ENCODE measurements at places on chromosomes 5 and 9.

DNA sequence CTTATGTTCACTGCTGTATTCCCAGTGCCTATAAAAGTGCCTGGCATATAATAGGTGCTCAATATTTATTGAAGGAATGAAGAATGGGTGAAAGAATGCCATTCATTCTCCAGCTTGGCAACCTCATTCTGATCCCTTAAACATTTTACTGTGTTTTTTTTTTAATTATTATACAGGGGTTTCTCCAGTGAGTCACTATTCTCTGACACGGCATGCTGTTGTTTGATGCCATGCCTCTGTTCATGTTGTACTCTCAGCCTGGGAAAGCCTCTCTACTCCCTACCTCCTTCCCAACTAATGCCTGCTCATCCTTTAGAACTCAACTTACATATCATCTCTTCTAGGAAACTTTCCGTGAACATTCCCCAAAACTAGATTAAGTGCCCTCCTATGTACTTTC, 70.2 kb upstream of the PHF24 start:
- no peak for DNase-seq
- H3K36me3 ChIP-seq = no peaks in the 10 kb centered on the region

GRCh38 chr9:6739218-6739617, 18.6 kb upstream of the KDM4C start:
- DNase-seq = no peak
- no peaks in the 10 kb centered on the region for H3K36me3 ChIP-seq
- no peaks in the 10 kb centered on the region for H3K4me1 ChIP-seq
- H3K27ac ChIP-seq = no peak overlapping the region

DNA sequence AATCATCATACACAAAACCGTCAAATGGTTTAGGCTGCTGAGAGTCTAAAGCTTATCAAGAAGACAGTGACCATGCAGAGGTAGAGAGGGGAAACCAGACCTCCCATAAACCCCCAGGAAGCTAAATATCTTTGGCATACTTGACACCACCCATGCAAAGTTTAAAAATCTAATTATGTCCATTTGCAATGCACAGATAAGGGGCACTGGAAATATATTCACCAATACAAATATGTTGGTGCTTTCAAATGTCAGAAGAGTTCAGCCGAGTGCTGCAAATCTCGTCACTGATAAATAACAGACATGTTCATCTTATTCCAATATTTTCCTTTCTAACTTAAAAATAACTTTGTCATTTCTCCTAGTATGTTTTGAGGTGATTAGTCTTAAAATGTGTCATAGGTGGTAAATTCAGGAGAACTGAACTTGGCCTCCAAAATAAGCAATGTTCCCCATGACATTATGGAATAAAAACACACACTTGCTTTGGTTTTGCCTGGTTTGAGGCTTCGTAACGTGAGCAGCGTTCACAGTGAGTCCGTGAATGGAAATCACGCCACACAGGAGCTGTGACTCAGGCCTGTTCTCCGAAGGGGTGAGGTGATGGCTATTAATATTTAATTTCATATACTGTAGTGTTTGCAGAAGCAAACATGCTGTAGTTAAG, 182.2 kb downstream of the AOPEP start:
- H3K36me3 ChIP-seq = no peaks in the 10 kb centered on the region
- no peaks in the 10 kb centered on the region for H3K27me3 ChIP-seq
- peaks cover 2% of the 10 kb centered on the region for H3K4me1 ChIP-seq
- no peak for DNase-seq
- no peak overlapping the region for H3K27ac ChIP-seq

DNA sequence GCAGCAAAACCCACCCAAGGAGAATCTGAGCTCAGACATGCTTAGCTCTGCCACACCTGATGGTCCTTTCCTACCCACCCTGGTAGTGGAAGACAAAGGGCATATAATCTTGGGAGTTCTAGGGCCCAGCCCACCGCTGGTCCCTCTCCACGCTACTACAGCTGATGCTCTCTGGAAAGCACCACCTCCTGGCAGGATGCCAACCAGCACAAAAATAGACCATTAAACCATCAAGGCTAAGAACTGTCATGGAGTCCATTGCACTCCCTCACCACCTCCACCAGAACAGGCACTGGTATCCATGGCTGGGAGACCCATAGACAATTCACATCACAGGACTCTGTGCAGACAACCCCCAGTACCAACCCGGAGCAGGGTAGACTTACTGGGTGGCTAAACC, 111.0 kb upstream of the IL7R start:
- no peak overlapping the region for H3K27ac ChIP-seq
- H3K4me1 ChIP-seq = peaks cover 15% of the 10 kb centered on the region
- H3K36me3 ChIP-seq = peaks cover 3% of the 10 kb centered on the region
- DNase-seq = no peak
- no peaks in the 10 kb centered on the region for H3K27me3 ChIP-seq

GRCh38 chr5:143636931-143637528, 174.9 kb upstream of the HMHB1 start:
- H3K4me3 ChIP-seq = no peak overlapping the region
- no peaks in the 10 kb centered on the region for H3K27me3 ChIP-seq
- H3K27ac ChIP-seq = no peak overlapping the region
- no peak for DNase-seq

DNA sequence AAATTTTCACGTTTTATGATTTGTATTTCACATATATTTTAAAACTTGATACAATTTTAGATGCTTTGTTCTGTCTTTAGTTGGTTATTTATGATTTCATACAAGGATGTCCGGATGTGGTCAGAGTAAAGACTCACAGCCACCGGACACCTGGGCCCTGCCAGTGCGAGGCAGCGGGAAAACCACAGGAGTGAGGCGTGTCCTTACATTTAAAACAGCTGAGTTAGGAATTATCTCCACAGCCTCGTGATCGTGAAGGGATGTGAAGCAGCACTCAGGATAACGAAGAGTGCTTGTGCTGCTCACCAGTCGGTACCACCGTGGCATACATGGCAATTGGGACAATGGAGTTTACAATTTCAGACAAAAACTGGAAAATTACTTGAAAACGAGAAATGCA, 14.0 kb downstream of the SNX18 start:
- H3K4me3 ChIP-seq = no peak overlapping the region
- H3K27ac ChIP-seq = peak overlapping the region; percentile 54
- H3K27me3 ChIP-seq = no peaks in the 10 kb centered on the region
- peaks cover 18% of the 10 kb centered on the region for H3K4me1 ChIP-seq
- H3K36me3 ChIP-seq = peaks cover 3% of the 10 kb centered on the region

GRCh38 chr5:168320805-168321204, 29.4 kb downstream of the WWC1 start:
- no peak for DNase-seq
- H3K36me3 ChIP-seq = peaks cover 2% of the 10 kb centered on the region
- peaks cover 2% of the 10 kb centered on the region for H3K4me1 ChIP-seq
- no peak overlapping the region for H3K4me3 ChIP-seq
- H3K27me3 ChIP-seq = peaks cover 6% of the 10 kb centered on the region
- H3K27ac ChIP-seq = no peak overlapping the region

DNA sequence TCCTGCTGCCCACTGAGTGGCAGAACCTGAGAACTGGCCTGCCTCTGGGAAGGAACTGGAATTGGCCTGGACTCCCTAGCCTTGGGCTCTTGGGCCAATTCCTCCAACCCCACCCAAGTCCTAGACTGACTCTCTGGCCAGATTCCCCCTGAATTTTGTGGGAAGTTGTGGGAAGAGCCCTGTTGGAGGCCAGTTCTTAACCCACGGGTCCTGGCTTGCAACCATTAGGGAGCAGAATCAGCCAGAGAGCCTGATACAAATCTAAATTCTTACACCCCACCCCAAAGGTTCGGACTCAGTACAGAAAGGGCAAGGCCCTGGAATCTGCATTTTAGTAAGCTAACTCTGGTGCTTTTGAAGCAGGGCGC, 125.3 kb upstream of the SLC25A48 start:
- H3K4me1 ChIP-seq = no peaks in the 10 kb centered on the region
- no peak overlapping the region for H3K4me3 ChIP-seq
- peaks cover 31% of the 10 kb centered on the region for H3K27me3 ChIP-seq
- H3K27ac ChIP-seq = no peak overlapping the region

GRCh38 chr5:126998201-126998631, 32.1 kb downstream of the MARCHF3 start:
- no peak overlapping the region for H3K27ac ChIP-seq
- H3K4me1 ChIP-seq = peaks cover 6% of the 10 kb centered on the region
- H3K36me3 ChIP-seq = peaks cover 11% of the 10 kb centered on the region
- H3K27me3 ChIP-seq = peaks cover 4% of the 10 kb centered on the region
- DNase-seq = no peak

DNA sequence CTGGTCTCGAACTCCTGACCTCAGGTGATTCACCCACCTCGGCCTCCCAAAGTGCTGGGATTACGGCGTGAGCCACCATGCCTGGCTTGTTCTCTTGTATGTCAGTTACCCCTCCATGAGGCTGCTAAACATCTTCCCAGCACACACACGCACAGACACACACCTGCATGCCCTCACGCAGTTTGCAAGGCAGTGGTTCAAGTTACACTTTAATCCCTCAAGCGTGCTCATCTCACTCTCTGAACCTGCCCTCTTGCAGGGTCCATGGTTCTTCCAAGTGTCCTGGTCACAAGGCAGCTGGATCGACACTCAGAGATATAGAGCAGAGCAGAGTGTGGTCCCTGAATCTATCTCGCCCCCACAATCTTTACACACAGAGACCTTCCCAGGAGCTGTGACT, 34.1 kb upstream of the RUFY1 start:
- no peak for DNase-seq
- no peak overlapping the region for H3K27ac ChIP-seq
- H3K27me3 ChIP-seq = peaks cover 17% of the 10 kb centered on the region
- H3K36me3 ChIP-seq = no peaks in the 10 kb centered on the region

GRCh38 chr9:133514460-133515239, 10.1 kb downstream of the MYMK start:
- no peak overlapping the region for H3K27ac ChIP-seq
- H3K4me3 ChIP-seq = no peak overlapping the region
- DNase-seq = no peak
- no peaks in the 10 kb centered on the region for H3K36me3 ChIP-seq

DNA sequence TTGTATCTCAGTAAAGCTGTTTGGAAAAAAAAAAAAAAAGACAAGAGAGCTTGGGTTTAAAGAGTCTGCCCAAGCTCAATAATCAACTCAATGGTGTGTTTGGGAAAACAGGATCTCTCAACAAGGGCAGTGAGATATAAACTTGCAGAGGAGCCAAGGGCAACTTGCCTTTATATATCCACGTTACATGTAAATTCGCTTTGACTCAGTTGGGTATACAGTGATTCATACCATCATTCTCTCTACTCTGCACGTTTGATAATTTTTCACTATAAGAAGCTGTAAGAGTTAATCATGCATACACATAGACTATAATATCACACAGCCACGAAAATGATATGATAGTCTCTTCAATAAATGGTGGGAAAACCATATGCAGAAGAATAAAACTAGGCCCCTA, 24.9 kb downstream of the ADAM19 start:
- H3K27ac ChIP-seq = peak overlapping the region; percentile 98
- H3K4me3 ChIP-seq = peak overlapping the region; percentile 43
- peaks cover 19% of the 10 kb centered on the region for H3K36me3 ChIP-seq
- no peaks in the 10 kb centered on the region for H3K27me3 ChIP-seq

DNA sequence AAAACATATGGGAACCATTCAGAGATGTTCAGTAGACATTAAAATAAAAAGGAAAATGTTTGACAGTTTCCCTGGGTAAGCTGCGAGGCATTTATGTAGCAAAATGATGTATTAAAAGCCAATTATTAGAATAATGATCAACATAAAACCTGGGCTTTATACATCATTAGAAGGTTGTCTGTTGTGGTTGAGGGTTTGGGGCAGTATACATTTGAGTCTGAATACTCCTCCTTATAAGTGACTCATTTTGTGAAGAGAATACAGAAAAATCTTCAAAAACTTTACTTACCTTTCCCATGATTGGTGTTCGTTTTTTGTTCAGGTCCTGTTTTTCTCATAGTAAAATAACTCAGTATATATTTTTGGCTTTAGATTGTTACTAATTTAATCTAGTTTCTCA, 119.5 kb downstream of the ZCCHC7 start:
- no peaks in the 10 kb centered on the region for H3K27me3 ChIP-seq
- H3K4me1 ChIP-seq = peaks cover 21% of the 10 kb centered on the region
- H3K36me3 ChIP-seq = no peaks in the 10 kb centered on the region
- H3K27ac ChIP-seq = no peak overlapping the region

DNA sequence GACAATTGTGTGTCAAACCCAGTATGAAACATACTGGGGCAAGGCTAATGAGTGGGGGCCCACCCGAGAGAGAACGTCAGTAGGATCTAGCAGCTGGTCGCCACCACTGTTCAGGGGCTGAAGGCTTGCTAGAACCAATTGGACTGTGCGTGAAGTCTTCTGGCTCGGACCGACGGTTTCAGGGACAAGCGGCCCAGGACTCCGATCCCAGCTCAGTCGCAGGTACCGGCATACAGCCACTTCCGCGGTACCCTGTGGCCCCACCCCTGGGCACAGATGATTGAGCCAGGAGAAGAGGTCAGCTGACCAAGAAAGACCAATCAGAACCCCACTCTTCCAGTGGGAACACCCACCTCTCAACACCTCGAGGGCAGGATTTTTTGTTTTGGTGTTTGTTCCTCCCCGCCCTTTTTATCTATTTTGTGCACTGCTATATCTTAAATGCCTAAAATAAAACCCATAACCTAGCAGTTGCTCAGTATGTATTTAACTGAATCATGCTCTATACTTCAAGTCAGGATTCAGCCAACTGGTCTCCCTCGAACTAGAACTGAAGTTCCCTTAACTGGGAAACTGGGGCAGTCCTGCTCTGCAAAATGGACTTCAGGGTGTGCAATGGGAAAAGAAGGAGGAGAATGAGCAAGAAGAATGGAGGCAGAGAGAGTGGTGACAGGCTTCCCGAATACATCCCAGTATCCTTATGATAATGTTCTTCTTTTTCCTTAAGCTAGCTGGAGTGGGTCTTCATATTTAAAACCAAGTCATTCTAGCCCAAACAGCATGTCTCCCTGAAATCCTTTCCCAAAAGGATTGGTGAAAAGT, 21.1 kb upstream of the CPEB4 start:
- no peaks in the 10 kb centered on the region for H3K4me1 ChIP-seq
- H3K27ac ChIP-seq = no peak overlapping the region

- no peaks in the 10 kb centered on the region for H3K27me3 ChIP-seq
- peaks cover 8% of the 10 kb centered on the region for H3K4me1 ChIP-seq
- H3K4me3 ChIP-seq = no peak overlapping the region
Observed at GRCh38 chr9:38008168-38009034, 60.6 kb downstream of the SHB start.

GRCh38 chr9:89946741-89947140, 341.9 kb downstream of the GADD45G start:
- peaks cover 2% of the 10 kb centered on the region for H3K36me3 ChIP-seq
- H3K4me3 ChIP-seq = no peak overlapping the region
- H3K27ac ChIP-seq = no peak overlapping the region
- no peaks in the 10 kb centered on the region for H3K4me1 ChIP-seq
